Adrenal gland (tissue), 19 donors: ENCODE measurements at places on chromosomes 7 and 10. TPM values are rescaled to one million over a fixed set of nuclear protein-coding genes. Genes with fewer than 3 reads are reported as not detected.

STYXL1 gene
- total RNA-seq: 39.1 TPM

IDI2 gene
- total RNA-seq: not detected

VSIR gene
- total RNA-seq: 14.1 TPM

PHTF2 gene
- 24.3 TPM for total RNA-seq

XRCC2 gene
- 4.1 TPM for total RNA-seq

CPED1 gene
- total RNA-seq: 17.9 TPM

CRHR2 gene
- total RNA-seq: under 0.01 TPM

TRPV5 gene
- not detected for total RNA-seq

CDH23 gene
- 5.5 TPM for total RNA-seq

ABCB4 gene
- total RNA-seq: 6.8 TPM

GIMAP5 gene
- 18.9 TPM for total RNA-seq
